DMS79 treated with DMSO at 0.1 percent for 48 hours (cell line): ENCODE measurements at places on chromosomes 7 and 10.

DNA sequence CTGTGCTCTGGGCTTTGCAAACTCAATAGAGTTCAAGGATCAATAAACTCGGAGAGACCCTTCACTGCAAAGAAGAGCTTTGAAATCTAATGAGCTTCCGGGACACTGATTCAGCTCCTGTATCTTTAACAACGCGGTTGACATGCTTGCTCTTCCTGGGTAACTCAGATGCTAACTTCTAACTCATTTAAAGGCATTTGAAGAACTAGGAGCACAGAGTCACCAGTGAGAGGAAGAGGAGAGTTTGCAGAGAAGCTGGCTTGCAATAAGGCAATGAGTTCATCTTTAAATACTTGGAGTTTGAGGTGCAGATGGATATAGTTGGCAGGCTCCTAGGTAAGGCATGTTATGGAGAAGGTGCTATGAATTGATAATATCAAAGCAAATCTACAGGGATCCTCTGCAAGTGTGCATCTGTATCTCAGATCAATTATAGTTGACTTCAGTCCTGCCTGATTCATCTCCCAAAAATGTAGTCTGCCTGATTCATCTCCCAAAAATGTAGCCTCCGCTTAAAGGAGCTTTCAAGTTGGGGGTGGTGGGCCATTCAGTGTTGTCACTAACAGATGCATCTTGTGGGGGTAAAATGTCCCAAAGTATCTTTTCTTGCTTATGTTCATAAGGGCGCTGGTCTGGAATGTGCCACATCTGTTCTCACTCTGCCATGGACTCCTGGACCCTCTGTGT lies 182.5 kb upstream of the PRSS58 start:
- DNase-seq: no peak

- peak; percentile 32 for DNase-seq
Observed at GRCh38 chr7:69597278-69598076, 798 bp upstream of the AUTS2 start.

GRCh38 chr7:138964624-138965436 lies 16.4 kb downstream of the KIAA1549 start:
- DNase-seq: no peak

DNA sequence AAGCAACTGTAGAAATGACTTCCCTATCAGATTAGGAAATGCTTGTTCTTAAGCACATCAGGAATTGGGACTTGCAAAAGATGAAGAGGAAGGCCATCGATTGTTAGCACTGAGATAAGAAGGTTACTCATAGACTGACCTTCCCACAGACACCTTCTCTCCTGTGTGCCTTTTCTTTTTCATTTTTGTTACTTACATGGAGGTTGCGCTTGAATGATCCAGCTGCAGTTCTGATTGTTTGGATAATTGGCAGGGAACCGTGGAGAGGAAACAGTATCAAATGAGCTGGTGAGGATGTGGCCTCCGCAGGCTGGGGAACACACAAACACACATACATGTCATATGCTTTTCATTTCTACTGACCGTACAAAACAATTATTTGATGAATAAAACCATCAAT lies 134.9 kb upstream of the RSU1 start:
- DNase-seq: no peak

GRCh38 chr7:138924501-138925225 lies 56.5 kb downstream of the KIAA1549 start:
- DNase-seq: no peak

GRCh38 chr7:50771120-50772002 lies 11.3 kb downstream of the GRB10 start:
- DNase-seq: no peak

GRCh38 chr10:79938728-79939406 lies 10.0 kb downstream of the SFTPD start:
- no peak for DNase-seq

DNA sequence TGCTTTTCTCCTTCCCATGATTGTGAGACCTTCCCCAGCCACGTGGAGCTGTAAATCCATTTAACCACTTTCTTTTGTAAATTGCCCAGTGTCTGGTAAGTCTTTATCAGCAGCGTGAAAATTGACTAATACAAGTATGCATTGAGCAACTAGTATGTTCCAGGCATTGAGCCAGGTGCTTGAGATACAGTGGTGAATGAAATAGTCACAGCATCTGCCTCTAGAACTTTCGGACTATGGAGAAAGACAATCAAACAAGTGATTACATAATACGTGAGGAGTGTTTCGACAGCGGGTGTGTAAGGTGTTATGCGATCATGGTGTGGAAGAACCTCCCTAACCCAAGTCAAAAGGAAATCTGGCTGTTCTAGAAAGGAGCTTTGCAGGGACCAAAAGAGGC lies 21.6 kb upstream of the NUP205 start:
- DNase-seq: no peak

DNA sequence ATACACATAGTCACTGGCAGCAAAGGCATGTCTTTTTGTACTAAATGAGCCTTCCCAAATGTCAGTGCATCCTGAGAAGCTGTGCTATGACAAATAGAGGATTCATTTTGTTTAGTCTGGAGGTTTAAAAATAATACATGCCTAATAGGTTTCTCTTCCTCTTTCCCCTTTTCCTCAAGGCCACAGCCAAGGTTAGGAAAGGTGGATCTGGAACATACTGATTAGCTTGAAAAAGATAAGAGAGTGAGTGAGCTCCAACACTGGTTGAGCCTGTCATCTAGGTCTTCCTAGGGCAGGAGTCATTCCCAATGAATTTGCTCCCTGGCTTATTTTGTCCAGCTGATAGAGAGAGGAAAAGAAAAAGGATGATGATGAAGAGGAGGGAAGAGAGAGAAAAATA lies 14.4 kb upstream of the SP4 start:
- DNase-seq: no peak

GRCh38 chr10:34299105-34299611 lies 515.9 kb downstream of the PARD3 start:
- DNase-seq: no peak

DNA sequence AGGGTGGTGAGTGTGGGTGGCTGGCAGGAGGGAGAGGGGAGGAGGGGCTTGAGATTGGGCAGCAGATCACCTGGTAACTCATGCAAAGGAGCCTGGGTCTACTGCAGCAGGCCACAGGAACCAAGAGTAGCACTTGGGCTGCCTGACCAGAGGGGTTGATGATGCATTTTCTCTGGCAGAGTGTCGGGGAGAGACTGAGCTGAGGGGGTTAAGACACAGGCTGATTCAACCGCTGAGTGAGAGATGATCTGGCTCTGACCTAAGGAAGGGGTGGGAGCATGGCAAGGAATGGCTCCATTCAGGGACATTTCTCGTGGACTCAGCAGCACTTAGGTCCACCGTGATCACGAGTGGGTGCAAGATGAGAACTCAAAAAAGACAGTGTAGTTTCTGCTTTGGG lies 115.5 kb upstream of the STK17A start:
- DNase-seq: no peak

- peak; percentile 9 for DNase-seq
Observed at GRCh38 chr7:111869280-111869679, 307.0 kb upstream of the IMMP2L start.

DNA sequence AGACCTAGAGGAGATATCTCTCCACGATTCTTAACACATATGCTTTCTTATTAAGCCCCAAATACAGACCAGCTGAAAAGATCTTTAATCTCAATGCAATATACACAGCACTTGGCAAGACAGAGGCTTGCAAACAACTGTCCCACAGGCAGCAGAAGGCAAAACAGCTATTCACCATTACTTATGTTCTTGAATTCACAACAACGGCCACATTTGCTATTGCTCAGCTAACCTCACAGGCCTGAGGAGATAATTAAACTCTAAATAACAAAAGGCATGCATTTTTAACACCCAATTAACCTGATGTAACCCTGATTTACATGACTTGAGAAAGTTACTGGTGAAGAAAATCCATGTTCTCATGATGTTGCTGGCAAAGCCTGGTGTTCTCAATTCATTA lies 216.4 kb downstream of the CRPPA start:
- no peak for DNase-seq

DNA sequence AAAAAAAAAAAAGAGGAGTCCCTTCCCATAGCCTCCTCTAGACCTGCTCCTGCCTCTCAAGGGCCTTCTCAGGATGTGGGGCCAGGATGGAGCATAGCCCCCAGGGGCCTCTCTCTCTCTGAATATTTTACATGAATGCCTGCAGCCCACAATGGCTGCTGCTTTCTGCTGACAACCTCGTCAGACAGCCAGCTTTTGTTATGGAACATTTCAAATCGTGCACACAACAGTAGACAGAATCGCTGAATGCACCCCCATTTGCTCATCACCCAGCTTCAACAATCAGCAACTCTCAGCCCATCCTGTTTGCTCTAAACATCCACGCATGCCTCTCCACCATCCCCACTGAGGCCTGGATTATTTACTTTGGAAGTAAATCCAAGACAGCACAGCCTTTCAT lies 5.4 kb downstream of the PLAC9 start:
- peak; percentile 6 for DNase-seq

- DNase-seq: peak; percentile 10
Observed at GRCh38 chr7:5525271-5526099, 101.9 kb upstream of the TNRC18 start.

DNA sequence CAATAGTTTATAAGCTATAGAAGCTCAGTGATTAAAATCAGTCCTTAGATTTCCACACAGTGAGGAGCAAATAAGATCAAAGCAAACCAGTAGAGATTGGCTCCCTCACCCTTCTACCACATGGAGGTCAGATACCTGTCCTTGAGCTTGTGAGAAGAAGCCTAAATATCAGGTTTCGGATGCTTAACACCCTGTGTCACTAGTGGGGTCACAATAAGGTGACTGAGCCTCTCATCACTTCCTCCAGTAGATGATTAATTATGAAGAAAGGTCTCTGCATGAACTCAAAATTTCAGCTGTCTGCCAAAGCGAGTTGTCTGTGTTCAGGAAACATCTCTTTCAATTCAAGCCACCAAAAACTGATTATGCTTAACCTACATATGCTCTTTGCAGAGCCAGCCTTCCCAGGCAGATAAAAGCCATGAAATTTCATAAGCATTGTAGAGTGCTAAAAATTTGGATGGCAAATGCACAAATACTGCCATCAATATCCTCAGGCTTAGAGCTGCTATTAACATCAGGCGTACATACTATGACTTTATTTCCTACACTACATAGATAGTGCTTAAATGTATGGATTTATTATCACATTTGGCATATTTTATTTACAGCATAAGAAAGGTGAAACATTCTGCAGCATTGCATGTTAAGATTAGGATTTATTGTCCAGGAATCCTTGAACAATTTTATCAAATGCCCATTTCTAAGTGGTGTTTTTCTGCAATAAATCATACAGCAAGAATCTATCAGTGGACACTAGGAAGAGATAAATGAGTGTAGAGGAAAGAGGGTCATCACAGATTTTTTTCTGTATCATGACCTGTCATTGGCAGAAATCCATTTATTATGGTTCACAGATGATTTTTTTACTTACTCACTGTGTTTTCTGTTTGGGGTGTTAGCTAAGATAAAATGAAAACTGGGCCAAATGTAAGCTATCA lies 285.1 kb upstream of the SP8 start:
- DNase-seq: no peak

- DNase-seq: peak; percentile 24
Observed at GRCh38 chr10:12130237-12130872, 878 bp downstream of the SEC61A2 start.

DNA sequence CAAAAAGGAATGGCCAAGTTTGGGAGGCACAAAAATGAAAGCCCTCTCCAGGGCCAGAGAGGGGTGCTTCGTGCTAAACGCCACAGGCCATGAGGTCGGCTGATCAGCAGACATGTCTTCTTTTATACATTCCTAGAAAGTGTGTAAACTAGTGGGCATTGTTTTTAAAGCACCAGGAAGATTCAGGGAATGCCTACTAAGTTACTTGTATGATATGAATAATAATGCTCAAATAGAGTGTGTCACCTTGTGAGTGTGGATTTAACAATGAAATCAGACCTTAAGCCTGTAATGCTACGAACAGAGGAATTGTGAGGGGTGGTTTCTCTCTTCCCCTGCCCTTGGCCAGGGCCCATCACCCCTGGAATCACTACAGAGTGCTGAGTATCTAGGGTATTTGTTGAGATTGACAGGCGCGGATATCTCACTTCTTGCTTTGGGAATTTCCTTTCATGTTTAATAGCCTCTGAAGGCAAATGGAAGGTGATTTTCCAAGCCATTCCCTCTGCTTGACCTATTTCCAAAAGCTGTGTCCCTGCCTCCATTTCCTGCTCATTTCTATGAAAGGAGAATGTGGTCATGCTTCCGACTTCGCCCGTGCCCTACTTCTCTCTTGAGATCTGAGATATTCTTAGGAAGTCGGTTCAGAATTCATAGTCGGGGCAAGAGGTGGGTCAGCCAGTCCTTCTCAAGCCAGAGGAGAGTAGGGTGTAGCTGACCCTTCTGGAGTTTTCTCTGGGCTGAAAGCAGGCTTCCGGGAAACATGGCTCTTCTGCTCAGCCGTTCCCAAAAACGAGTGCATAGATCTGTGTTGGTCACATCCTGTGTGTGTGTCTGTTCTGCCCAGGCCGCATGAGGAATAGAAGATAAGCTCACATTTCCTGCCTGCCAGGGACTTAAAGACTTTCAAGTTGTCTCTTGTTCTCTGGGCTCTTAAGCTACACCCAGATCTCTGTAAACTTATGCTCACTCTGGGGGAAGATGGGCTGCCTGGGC lies 167.8 kb upstream of the ITGB1 start:
- DNase-seq: no peak

DNA sequence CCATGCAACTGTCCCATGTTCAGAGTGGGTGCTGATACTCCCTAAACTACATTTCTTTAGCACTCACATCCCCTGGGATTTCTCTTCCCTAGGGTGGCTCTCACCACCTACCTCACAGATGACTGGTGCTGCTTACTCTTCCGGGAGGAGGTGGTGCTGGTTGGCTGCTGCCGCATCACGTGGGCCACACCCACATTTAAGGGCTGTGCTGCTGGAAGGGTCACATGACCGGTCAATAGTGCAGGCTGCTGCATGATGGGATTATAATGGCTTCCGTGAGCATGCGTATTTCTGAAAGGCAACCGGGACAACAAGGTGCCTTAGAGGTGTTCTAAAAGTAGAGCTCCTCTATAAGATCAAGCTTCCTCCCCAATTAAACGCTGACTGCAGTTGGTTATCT lies 76.8 kb downstream of the CLEC2L start:
- no peak for DNase-seq

GRCh38 chr7:2012981-2013380 lies 219.8 kb downstream of the MAD1L1 start:
- DNase-seq: peak; percentile 72

GRCh38 chr7:20596653-20597052 lies 18.8 kb upstream of the ABCB5 start:
- DNase-seq: no peak

DNA sequence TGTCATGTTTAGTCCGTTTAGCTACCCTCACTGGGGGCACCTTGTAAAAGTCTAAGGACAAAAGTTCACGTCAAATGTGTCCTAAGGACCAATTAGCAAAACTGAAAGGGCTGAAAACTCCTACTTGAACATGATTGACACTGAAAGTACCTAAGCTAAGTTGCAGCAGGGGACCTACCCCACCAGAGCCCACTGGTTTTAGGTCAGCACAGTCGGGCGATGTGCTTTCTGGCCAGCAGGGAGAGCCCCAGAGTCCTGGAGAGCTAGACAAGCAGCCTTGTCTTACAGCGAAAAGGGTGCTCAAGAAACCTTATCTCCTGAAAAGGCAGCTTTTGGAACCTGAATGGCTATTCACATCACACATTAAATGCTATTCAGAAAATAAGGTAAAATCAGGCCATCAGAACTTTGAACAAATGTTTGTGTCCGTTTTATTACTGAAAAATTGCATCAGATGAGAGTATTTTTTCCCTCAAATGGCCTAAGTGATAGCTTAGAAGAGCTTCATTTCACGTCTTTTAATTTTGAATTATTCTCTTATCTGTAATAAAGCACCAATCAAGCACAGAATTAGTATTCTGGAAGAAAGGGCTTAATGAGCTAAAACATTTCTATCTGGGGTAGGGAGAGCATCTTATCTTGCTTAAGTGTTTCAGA lies 52.2 kb upstream of the MKI67 start:
- no peak for DNase-seq
